ENCODE measurements at places on chromosomes 2 and 18.

GRCh38 chr2:34474646-34475045, 875.5 kb upstream of the FAM98A start:
- DNase-seq: no peak

- DNase-seq: no peak
Measured at GRCh38 chr2:28680657-28681056, 71.0 kb upstream of the PPP1CB start.

GRCh38 chr2:143192106-143192505, 62.9 kb downstream of the ARHGAP15 start:
- no peak for DNase-seq

DNA sequence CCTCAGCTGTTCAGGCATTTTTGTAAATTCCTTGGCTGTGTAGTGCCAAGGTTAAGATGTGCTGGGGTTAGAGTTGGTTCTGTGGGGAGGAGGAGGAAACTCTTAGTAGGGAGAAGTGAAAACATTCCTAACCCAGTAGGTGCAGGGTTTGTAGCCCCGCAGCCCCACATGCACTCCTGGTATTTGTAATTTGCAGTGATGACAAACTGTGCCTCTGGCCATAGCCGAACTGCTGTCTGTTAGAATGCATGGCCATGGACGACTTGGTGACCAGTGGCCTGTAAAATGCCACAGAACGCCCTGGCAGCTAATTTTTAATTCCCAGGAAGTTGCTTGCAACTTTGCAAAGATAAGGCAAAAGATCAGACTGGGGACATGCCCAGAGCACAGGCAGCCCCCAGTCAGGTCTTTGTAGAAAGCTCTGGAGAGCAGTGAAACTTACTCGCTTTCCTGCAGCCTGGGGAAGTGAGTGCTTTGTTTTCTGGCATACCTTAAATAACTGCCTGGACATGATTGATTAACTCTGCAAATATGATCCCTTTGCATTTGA, 38.4 kb downstream of the LYPD6B start:
- no peak for DNase-seq

GRCh38 chr2:24047703-24048033, 477 bp upstream of the WDCP start:
- no peak for DNase-seq

- no peak for DNase-seq
Measured at GRCh38 chr2:11092701-11093335, 62.4 kb upstream of the SLC66A3 start.

GRCh38 chr2:36708041-36708741, 11.7 kb downstream of the VIT start:
- peak; percentile 11 for DNase-seq

DNA sequence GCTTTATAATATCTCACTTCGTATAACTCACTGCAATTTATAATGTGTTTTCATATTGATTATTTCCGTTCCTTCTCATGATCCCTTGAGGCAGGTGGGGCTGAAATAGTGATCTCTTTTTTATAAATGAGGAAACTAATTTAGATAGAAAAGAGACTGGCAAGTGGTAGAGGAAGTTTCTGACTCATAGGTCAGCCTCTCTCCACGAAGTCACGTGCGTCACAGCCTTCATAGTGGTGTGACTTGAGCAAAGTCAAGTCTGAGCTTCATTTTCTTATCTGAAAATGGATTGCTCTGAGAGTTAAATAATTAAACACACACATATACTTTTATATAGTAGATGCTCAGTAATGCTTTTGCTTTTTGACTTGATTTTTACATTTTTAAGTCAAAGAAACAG, 19.9 kb downstream of the ABCG5 start:
- DNase-seq: peak; percentile 34

GRCh38 chr2:39534095-39534711, 97.1 kb upstream of the MAP4K3 start:
- no peak for DNase-seq

DNA sequence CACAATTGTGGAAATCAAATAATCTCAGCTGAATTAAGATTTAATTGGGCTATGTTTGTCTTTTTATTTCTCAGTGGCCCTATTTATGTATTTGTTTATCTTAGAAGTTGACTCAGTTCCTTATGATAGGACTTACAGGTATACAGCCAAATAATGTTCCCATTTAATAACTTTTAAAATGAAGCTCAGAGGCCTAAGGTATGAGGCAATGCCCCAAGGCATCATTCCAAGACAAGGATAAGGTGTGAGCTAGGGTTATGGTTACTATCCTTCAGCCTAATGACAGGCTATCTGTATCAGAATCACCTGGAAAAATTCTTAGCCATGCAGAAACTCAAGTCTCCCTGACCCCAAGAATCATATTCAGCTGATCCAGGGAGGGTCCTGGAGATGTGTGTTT, 7.4 kb upstream of the NRBP1 start:
- no peak for DNase-seq

DNA sequence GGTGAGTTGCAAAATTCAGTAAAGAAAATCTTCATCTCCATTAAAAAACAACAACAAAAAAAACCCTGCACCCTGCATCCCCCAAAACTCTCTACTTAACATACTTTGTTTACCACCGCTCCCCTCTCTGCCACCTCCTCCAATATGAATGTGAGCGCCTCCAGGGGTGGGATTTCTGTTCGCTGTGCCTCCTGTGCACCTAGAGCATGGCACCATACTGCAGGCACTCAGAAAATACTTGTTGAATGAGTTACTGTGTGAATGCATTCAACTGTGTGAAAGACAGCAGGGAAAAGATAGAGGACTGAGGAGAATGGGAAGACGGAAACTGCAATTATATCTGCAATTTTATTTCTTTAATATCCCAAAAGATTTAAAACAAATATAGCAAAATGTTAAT, 4.5 kb downstream of the CEBPZ start:
- DNase-seq: no peak

GRCh38 chr2:55052129-55053061, 2.1 kb upstream of the RTN4 start:
- DNase-seq: no peak

DNA sequence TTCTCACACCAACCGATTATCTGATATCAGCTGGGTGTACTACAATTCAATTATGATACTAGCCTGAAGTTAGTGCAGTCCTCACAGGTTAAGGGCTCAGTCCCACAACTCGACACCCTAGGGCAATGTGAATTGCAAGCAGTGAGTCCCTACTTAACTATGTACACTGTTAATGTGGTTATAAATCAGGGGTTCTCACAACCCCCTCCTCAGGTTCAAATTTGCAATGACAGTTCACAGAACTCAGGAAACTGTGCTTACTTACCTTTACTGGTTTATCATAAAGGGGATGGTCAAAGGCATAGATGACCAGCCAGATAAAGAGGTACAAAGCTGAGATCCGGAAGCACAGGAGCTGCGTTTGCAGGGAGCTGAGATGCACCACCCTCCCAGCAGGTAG, 1379.1 kb upstream of the CDH2 start:
- no peak for DNase-seq

DNA sequence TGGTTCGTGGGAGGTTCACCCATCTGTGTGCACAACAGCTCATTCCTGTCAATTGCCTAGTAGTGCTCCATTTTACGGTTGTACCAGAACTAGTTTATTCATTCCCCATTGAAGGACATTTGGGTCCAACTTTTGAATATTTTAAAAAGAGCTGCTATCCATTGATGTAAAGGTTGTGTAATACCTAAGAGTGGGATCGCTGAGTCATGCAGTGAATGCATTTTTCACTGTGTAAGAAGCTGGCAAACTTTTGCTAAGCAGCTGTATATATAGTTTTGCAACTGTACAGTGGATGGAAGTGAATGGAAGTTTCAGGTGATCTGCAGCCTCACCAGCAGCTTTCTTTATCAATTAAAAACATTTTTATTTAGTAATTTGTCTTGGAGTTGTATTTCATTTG, 104.5 kb downstream of the DCDC2C start:
- peak; percentile 12 for DNase-seq

All from astrocyte of the spinal cord (primary cell).